ENCODE measurements at places on chromosomes 13 and 19.

GRCh38 chr13:49213539-49213938, 6.6 kb upstream of the MLNR start:
- no peak for DNase-seq

GRCh38 chr19:1018393-1018792, 2.5 kb downstream of the TMEM259 start:
- no peak for DNase-seq

GRCh38 chr13:35501661-35502235, 25.3 kb upstream of the MAB21L1 start:
- no peak for DNase-seq

GRCh38 chr13:34467450-34468083, 474.5 kb upstream of the NBEA start:
- DNase-seq: no peak
